LHCN-M2 (cell line): ENCODE measurements at places on chromosomes 7 and 10. TPM values are rescaled to one million over a fixed set of nuclear protein-coding genes. Genes with fewer than 3 reads are reported as not detected.

DNA sequence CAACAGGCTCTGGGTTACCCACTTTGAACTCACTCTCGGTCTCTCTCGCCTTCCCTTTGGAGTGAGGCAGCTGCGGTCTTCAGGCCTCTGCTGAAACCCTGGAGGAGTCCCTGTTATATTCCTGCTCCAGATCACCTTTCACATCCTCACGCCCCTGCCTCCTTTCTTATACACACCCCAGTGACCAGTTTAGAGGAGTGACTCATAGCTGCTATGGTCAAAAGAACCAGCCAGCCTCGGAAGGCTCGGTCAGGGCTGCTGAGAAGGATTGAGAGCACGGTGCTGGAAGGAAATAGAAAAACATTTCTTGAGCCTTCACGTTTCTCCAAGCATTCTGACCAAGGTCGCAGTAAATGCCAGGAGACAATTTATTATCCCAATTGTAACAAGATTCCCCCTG lies 28.3 kb upstream of the SVOPL start:
- DNase-seq: no peak

DNA sequence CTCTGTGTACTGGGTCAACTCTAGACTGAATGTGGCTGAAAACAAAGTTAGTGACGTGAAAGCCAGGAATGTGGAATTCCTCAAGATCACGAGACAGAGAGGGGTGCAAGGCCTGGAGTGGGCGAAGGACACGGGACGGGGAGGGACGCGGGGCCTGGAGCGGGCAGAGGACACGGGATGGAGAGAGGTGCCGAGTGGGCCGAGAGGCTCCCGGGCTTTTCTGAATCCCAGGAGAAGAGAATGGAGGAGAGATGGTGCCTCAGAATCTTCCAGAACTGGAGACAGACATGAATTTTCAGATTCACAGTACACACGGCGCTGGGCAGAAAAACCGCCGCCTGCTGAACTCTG lies 50.6 kb upstream of the PRKAR1B start:
- no peak for DNase-seq

DNA sequence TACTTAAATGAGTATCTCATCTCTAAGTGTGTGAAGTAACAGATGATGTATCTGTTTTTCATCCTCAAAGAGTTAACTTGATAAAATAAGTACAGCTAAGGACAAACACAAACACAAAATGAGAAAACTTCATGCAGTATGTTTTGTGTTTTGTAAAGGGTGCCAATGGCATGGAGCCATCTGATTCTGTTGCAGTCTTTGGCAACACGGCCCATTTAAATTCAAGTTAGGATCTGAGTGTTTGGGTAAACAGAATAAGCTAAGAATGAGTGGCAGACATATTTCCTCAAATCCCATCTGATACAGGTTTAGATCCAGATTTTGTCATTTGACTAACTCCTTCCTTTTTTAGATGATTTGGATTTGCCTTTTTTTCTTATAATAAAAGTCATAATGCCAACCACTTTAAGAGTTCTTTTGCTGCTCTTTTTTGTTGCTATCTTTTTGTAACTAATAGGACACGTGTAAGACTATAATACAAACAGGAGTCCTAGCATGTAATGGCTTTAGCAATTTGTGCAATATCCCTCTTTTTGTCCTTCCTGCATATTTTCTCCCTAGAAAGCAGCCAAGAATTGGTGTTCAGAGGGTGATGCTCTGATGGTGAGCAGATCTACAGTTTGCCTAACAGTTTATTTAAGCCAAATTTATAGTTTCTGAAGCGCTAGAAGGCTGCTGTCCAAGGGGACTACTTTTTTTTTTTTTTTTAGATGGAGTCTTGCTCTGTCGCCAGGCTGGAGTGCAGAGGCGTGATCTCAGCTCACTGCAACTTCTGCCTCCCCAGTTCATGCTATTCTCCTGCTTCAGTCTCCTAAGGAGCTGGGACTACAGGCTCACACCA lies 18.9 kb upstream of the ACTA2 start:
- no peak for DNase-seq

OR2A42 gene
- not detected in 2 replicates for total RNA-seq

PGAM2 gene
- total RNA-seq: not detected in 2 replicates
